ENCODE measurements at places on chromosomes 1 and 21.
A peak's percentile ranks its signal among the peaks of the same experiment; 100 is the strongest.

DNA sequence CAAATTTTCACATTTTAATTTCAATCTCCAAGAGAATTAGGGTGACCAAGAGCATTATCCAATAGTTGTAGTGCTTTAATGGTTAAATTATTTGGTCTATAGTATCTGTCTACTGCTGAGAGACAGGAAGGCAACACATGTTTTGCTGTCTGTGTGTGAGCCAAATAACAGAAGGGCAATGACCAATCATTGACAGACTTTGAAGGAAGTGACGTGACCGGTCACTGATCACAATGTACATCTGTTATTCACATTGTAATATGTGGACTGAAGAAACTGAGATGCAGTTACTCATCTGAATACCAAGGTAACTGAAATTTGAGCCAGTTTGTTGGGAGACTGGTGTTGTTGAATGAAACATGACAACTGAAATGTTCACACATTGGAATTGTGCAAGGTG lies 196.7 kb downstream of the LRRC40 start:
- no peak for DNase-seq

DNA sequence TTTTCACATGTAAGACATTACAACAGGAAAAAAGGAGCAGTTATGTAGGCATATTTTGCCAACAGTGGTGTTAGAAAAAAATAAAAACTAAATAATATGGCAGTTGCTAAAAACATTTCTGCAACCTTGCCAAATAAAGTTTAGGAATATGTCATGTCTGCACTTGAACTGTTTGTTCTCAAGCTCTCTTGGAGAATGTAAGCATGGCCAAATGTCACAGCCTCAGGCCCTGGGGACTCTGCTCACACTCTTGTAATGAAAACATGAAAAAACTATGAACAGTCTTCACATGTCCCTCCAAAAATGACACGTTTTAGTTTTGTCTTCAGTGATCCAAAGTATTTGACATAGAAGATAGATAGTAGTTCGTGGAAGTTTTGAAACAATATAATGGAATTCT lies 753.3 kb downstream of the LTN1 start:
- DNase-seq, result no peak

DNA sequence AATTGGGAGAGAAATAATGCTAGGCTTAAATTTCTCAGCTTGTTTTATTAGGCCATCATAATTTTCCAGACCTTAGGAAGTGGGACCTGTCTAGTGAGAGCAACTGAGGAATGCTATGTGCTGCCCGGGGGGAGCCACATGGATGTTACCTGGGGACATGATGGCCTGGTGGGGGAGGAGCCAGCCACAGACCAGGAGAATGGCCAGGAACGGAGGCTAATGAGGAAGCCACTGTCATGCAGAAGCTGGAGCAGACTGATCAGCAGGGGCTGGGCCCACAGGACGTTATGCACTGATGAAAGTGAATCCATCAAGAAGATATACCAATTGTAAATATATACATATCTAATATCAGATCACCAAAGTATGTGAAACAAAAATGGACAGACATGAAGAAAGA lies 4.6 kb upstream of the KRTAP10-1 start:
- no peak for DNase-seq

GRCh38 chr1:42841440-42842147 lies 4.8 kb upstream of the ZNF691 start:
- DNase-seq, result no peak

GRCh38 chr1:234584420-234584805 lies 25.6 kb downstream of the IRF2BP2 start:
- no peak for DNase-seq

- DNase-seq, result no peak
Measured at GRCh38 chr1:211711315-211711705, 35.9 kb upstream of the NEK2 start.

DNA sequence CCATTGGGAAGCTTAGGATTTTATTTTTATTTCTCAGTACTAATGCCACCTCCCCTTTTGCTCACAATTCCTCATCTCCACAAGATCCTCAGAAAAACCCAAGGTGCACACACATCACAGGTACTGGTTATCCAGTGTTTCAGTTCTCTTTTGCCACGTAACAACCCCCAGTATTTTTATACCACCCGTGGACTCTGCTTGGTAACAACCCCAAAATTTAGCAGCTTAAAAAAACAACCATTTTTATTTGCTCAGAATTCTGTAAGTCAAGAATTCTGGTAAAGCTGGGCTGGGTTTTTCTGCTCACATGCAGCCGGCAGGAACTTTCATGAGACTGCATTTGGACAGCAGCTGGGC lies 180.0 kb downstream of the KAZN start:
- no peak for DNase-seq

- DNase-seq, result no peak
Measured at GRCh38 chr1:83805921-83806320, 193.0 kb downstream of the TTLL7 start.

- DNase-seq, result no peak
Measured at GRCh38 chr1:244322791-244323521, 128.8 kb downstream of the ADSS2 start.

GRCh38 chr1:39488012-39488545 lies 3.4 kb upstream of the BMP8A start:
- DNase-seq, result no peak

DNA sequence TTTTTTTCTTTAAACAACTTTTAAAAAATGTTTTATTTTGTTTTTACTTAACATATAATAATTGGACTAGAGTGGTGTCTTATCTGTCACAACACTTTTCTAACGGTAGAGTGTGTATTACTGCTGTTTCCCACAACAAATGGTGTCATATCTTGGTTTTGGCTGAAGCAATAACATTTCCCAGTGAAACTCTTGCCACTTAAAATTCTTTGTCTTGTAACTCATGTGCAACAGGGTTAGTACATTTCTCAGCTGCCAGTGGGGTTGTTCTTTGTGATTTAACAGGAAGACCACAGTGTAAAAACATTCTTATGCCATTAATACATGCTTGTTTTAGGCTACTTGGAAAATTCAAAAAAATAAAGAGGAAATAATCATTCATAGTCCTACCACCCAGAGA lies 43.5 kb downstream of the ALPL start:
- no peak for DNase-seq

DNA sequence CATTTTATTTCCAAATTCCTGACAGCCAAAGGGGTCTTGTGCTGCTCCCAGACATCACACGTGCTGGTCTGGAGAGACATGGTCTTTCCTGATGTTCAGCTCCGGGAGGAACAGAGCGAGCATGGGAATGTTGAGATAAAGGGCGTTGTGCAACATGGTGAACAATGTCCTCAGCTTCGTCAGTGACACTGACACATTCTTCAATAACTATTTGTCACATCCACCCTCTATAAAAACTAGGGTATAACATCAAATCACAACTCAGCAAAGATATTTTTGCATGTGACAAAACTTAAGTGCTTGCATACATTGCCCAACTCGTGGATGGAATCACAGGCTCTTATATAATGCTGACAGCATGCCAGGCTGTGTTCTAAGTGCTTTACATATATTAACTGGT lies 42.4 kb upstream of the GRHL3 start:
- DNase-seq, result no peak

DNA sequence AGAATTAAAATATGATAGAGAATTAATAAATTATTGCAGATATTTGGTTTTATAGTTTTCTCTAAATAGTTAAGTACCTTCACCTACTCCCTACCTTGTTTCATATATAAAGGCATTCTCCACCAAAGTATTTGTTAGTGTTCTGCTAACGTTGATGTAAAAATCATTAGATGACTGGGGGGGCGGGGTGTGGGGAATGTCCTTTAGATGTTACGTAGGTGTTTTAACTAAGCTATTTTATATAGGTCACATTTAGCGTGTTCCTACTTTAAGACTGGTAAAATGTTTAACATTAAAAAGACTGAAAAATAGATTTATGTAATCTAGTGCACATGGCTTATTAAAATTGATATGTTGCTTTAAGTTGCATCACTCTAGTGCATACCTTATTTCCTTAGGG lies 48.6 kb downstream of the PTPRC start:
- DNase-seq, result no peak

- peak; percentile 66 for DNase-seq
Measured at GRCh38 chr1:3074800-3075199, 5.8 kb downstream of the PRDM16 start.

- DNase-seq, result no peak
Measured at GRCh38 chr1:180966312-180966711, 53.6 kb downstream of the KIAA1614 start.

GRCh38 chr1:207888652-207889051 lies 22.3 kb downstream of the CD34 start:
- peak; percentile 69 for DNase-seq

DNA sequence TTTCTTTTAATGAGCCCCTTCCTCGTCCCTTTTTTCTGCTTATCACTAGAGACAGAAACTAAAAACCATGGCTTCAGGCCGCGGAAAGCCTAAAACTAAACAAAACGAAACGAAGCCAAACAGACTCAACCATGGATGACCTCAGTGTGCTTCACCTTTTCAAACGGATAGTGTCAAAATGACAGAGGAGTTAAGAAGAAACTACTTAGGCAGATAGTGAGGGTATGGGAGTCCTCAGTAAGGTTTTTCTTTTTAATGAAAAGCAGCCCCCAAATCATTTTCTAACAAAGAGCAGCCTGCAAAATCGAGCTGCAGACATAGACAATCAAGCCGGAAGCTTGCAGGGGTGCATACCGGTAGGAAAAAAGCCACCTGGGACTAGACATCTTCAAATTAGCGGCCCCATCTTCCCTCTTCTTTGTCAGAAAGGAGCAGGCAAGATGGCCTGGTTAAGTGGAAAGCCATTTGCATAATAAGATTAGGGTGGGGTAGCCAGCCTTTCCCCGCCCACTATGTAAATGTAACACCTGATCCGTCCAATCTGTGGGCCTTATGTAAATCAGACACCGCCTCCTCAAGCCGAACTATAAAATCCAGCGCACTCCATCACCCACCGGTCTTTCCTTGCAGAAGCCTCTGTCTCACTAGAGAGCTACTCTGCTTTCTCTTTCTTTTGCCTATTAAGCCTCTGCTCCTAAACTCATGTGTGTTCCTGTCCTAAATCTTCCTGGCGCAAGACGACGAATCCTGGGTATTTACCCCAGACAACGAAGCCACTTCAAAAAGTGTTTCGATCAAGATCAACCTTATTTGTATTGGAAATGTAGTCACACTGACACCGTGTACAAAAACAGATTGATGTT lies 6.2 kb upstream of the ERO1B start:
- DNase-seq, result no peak

DNA sequence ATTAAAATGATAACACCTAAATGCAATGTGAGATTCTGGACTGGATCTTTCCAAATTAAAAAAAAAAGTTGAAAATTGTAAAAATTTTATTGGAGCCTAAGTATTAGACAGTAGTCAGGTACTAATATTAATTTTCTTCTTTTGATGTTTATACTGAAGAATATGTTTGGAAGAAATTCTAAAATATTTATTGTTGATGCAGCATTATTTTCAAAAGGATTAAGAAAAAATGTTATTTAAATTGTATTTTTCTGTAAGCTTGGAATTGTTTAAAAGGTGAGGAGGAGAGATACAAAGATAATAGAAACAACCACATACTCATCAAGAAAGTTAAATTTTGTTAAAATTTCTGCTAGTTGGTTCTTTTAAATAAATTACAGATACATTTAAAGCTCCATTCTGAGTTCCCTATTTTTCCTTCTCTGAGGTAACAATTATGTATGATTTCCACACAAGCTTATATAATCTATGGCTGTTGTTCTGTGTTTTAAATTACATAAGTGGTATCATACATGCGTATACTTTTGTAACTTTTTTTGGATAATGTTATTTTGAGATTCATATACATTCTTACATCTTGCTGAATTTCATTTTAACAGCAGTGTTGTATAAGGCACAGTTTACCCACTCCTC lies 180.3 kb upstream of the RGS18 start:
- no peak for DNase-seq

GRCh38 chr1:115184951-115185331 lies 95.6 kb upstream of the TSPAN2 start:
- DNase-seq, result no peak

DNA sequence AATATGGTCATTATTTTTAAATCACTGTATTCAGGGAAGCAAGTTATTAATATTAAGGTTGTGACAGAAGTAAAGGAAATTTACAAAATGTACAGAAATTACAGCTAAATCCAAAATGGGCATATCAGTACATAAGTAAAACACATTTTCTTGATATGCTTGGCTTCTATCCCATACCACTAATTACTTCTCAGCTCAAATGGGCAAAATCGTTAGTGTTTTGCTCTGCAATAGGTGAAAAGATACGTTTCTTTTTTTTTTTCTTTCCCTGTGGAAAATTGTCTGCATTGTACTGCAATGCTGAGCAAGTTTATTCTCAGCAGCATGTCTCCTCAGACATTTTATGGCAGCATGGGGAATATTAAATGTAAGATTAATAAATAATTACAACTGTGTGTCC lies 77.1 kb upstream of the PRMT6 start:
- DNase-seq, result no peak

- no peak for DNase-seq
Measured at GRCh38 chr1:21572221-21572620, 63.0 kb downstream of the ALPL start.

- no peak for DNase-seq
Measured at GRCh38 chr1:97006044-97006661, 284.6 kb downstream of the PTBP2 start.

GRCh38 chr1:211632808-211633523 lies 42.5 kb downstream of the NEK2 start:
- DNase-seq, result peak; percentile 85

GRCh38 chr1:222224636-222225315 lies 323.1 kb downstream of the HHIPL2 start:
- DNase-seq, result no peak

DNA sequence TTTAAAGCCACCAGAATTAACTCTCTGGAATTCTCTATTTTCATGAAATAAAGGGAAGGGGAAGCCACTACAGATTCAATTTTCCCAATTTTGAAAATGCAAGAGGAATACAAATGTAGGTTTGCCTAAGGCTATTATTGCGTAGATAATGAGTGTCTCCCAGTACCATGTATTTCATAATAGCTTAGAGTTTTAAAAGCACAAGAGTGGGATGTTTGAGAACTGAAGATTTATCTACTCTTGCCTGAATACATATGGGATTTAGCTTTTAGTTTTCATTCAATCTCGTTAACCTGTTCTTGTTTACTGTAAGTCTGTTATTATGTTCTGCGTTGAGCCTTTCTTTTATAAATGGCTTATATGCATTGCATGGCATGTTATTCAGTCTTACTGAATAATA lies 795.1 kb downstream of the BRINP3 start:
- DNase-seq, result no peak

DNA sequence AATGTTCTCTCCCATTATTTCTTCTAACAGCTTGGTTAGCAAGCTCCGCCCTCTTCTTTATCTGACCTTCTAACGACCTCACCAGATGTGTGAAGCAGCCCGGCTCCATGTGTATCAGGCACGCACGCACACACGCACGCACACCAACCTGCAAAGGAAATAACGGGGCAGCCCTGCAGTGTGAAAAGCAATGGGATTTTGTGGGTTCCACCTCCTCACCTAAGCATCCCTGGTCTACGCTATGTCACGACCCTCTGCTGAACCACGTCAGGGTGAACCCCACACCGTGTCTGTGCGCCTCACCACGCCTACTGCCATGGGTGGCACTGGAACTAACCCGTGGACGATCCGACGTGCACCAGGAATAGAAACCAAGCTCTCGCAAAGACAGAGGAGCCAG lies 10.4 kb downstream of the SSU72 start:
- DNase-seq, result no peak
